ENCODE measurements at places on chromosomes 2 and 18.

GRCh38 chr2:124161542-124161941 is 136.5 kb downstream of the CNTNAP5 start:
- no peak for DNase-seq

GRCh38 chr2:128635361-128635900 is 316.8 kb upstream of the HS6ST1 start:
- no peak for DNase-seq

- no peak for DNase-seq
Observed at GRCh38 chr2:60675301-60675700, 80.8 kb upstream of the PAPOLG start.

DNA sequence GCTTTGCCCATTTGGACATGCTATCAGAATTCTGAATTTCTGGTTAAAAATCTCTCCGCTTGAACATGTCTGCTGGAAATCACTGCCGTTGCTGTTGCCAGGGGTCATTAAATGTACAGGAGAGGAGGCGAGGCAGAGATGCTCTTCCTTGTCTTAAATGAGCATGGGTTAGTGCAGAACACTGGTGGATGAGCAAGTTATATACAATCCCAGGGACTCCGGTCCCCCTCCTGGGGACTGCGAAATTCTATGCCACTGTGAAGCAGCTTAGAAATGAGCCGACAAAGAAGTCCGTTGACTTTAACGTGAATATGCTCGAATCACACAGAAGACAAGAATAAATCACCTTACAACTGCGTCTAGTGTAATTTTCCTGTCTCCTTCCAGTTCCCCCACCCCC is 95.1 kb upstream of the KLHL14 start:
- no peak for DNase-seq

- no peak for DNase-seq
Observed at GRCh38 chr2:212540341-212540740, 1.7 kb upstream of the ERBB4 start.

DNA sequence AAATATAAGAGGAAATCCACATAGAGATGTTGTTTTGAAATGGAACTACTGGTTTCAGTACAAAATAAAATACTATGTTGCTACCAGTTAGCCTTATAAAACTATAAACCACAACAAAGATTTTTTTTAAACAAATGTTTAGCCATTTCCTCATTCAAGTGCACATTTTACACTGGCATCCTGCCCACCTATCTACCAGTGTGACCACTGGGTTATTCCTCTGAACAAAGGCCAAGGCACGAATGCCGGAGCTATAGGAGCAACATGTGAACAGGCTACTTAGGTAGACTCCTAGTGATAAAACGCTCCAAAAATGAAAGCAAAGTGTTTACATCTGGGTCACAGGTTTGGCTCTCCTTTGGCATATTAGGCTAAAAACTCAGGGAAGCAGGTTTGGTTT is 31.8 kb upstream of the SULT1C4 start:
- no peak for DNase-seq

DNA sequence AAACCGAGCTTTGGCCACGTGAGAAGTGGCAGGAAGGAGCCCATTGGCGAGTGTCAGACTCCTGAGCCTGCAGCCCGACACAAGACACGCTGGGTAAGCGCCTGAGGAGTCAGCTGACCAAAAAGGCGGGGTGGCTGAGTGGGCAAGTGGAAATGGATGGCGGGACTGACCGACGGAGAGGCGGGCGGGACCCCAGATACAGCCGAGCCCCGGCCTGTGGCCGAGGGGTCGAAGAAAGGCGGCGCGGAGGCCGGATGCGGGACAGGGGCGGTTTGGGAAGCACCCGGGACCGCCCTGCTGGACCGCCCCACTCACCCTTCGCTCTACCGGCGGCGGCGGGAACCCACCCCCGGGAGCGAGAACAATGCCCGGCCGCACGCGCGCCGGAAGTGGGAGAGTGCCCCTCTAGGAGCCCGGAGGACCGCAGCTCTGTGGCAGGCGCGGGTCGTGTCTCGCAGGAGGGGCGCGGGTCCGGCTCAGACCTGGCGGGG is 22.8 kb downstream of the ZSCAN30 start:
- DNase-seq, result peak; percentile 52

DNA sequence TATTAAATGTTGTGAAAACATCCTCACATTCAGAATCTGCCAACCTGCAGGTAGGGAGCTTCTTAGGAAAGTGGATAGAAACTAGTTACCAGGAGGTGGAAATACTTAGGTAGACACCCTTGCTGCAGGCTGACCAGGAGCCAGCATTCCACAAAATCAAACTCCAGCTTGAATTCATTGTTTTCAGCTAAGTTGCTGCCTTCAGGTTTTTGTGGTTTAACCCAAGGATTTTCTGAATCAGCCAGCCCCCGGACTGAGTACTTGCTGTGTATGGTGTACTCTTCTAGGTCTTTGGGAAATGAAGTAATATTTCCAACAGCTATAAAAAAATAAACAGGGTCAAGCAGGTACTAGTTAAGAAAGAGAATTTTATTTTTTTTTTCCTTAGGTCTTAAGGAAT is 192.1 kb upstream of the CHST9 start:
- no peak for DNase-seq

DNA sequence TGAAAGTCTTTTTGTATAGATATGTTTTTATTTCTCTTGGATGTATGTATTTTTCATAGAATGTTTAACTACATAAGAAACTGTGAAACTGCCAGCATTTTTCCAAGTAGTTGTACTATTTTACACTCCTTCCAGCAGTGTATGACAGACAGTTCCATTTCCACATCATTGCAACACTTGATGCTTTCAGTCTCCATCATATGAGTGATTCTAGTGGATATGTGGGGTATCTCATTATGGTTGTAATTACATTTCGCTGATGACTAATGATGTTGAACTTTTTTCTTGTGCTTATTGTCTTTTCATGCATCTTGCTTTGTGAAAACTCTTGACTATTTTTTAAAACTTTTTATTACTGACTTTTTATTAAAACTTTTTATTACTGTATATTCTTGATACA is 101.4 kb downstream of the ARHGAP28 start:
- no peak for DNase-seq

GRCh38 chr18:10064267-10064666 is 150.5 kb downstream of the VAPA start:
- no peak for DNase-seq

DNA sequence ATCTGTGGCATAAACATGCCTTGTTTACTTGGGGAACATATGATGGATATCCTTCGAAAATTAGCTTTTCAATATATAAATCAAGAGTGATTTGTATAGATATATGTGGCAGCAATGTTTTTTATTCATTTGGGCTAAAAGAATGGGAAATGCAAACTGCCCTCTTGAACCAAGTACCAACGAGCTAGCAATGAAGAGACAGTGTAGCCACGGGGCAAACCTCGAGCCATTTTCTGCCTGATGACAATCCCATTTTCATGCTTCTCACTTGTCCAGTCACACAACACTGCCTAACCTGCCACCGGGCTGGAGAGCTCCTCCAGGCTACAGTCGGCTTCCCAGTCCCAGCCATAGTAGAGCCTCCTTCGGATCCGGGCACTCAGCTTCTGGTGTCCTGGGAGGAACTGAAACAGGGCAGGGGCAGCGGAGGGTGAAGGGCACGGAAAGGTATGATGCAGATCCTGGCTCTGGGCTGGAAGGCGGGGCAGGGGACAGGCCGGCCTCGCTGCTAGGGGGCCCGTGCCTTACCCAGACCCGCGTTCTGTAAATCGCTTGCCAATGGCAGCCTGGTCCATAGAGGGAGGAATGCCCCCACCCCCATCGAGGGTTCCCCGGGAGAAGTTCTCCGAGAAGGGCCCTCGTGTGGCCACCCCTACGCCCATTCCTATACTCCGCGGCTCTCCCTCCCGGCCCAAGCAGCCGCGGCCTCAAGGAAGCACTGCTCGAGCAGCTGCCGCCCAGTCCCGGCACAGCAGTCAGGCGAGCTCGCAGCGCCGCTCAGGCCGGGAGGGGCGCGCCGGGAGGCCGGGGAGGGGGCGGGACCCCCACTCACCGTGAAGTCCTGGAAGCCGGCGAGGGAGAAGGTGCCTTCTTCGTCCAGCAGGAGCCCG is 552 bp downstream of the CNPPD1 start:
- DNase-seq, result no peak

GRCh38 chr2:42969231-42970150 is 177.1 kb upstream of the HAAO start:
- DNase-seq, result no peak

- DNase-seq, result no peak
Observed at GRCh38 chr2:215554689-215555498, 119.0 kb upstream of the FN1 start.

DNA sequence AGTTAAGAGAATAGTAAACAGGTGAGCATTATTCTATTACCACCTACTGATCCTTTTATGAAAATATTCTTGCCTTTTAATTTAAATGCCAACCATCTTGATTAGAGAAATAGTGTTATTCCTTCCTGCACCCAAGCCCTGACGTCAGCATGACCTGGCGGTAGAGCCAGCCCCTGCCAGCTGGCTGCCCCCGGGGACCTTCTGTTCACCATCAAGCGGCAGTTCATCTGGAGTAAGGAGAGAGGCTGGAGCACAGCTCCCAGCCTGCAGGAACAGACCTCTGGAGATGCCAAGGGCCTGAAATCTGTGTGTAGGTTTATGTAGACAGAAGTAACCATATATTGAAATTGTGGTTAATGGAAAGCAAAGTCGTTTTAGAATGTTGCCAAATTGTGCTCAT is 171.8 kb downstream of the GBX2 start:
- DNase-seq, result no peak

GRCh38 chr2:215755641-215756345 is 257.6 kb downstream of the MREG start:
- DNase-seq, result no peak

GRCh38 chr2:222663479-222663878 is 7.6 kb upstream of the FARSB start:
- DNase-seq, result no peak

GRCh38 chr2:133641497-133641896 is 73.2 kb upstream of the NCKAP5 start:
- DNase-seq, result no peak

GRCh38 chr2:25034081-25034480 is 7.8 kb upstream of the EFR3B start:
- no peak for DNase-seq

GRCh38 chr2:114056294-114057143 is 166.6 kb downstream of the ACTR3 start:
- DNase-seq, result no peak
